ENCODE measurements at places on chromosomes 6 and 20.

DNA sequence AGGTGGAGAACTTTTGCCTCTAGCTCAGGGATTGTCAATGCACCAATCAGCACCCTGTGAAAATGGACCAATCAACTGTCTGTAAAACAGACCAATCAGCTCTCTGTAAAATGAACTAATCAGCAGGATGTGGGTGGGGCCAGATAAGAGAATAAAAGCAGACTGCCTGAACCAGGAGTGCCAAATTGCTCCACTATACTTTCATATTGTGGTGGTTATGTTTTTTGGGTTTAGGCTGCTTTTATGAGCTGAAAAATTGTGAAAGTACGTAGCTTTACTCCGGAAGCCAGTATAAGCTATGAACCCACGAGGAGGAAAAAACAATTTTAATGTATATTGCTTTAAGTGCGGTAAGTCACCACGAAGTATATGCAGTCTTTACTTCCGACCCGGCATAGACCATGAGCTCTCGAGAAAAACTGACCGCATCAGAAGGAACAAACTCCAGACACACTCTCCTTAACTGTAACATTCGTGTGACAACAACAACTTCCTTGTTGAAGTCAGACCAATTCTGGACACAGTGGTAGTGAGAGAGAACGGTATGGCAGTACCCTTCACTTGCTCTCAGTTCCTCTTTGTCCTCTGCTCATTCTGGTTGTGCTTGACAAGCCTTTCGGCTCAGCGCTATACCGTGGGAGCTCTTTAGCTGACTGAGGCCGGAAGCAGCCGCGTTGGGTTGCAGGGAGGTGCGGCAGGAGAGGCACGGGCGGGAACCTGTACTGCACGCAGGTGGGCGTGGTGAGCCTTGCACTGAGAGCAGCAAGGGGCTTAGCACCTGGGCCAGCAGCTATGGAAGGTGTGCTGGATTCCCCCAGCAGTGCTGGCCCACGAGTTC lies 81.9 kb upstream of the E2F3 start:
- DNase-seq, result no peak

DNA sequence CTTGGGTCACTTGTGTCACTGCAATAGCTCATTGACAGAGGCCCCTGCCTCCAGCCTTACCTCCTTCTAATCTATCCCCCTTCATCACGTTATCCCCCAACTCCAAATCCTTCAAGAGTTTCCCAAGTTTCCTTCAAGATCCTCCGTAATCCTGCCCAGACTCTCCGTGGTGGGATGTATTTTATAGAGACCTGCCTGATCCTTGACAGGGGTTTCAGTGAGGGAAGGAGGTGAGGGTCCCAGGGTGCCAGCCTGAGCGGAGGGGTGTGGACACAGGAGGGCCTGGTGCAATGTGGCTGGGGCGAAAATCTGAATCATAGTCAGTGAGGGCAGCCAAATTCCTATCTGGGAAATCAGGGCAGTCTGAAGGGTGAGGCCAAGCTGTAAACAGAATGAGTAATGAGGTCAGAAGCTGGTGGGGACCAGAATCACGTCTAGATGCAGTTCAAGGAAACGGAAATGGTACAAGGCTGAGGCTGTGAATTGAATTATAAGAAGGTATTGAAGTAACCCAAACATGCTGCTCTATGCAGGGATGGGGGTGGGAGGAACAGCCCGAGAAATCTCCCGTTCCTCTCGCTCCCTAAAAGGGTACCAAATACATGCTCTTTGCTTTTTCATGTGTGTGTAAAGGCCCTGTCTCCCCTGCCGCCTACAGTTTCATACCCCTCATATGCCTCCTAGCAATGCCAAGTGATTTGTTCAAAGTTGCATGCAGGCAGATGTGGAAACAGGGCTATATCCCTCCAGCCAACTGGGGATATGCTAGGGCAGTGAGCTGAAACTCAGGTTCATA lies 35.4 kb upstream of the PIM1 start:
- peak; percentile 95 for DNase-seq

DNA sequence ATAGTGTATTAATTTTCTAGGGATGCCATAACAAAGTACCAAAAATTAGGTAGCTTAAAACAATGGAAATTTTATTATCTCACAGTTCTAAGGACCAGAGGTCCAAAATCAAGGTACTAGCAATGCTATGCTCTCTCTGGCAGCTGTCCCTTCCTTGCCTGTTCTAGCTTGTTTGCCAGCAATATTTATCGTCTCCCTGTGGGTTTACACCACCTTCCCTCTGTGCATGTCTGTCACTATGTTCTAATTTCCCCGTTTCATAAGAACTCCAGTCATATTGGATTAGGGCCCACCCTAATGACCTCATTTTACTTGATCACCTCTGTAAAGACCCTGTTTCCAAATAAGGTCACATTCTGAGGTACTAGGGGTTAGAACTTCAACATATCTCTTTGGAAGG lies 217.2 kb downstream of the IBTK start:
- DNase-seq, result no peak

DNA sequence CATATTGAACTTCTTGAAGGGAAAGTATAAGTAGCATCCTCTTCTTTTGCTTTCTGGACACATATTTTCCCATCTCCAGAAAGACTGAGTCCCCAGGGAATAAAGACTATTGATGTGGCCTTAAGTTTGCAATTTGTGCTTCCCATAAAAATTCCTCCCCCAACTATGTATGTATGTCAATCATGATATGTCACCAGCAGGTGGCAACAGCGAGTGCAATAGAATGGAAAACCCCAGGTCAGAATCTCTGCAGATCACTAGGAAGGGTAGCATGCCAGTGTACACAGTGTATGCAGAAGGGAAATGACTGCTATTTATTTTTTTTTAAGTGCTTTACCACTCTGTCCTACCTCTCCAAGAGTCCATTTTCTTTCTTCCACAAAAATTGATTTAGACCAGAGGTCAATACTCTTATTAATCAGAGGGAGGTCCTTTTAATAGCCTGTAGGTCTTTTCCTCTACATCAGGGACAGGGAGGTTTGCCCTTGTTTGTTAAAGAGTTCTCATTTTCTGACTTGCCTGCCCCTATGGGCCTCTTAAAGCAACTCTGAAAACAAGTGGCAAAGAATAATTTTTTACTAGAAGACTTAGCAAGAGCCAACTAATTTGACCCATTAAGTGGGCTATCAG lies 61.4 kb downstream of the BMP2 start:
- peak; percentile 42 for DNase-seq

DNA sequence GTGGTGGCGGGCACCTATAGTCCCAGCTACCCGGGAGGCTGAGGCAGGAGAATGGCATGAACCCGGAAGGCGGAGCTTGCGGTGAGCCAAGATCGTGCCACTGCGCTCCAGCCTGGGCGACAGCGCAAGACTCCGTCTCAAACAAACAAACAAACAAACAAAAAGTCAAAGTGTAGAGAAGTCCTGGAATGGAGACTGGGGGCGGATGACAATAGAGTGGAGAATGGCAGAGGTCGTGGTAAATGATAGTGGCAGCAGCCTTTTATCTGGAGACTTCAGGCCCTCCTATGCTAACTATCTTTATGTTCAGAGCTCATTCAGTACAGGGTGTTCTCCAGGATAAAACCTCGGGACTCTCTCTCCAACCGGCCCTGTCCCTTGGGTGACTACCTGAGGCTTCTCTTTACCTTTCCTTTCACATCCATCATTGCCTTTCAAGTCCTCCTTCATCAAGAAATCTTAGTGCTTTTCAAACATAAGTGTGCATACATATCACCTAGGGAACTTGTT lies 1.4 kb upstream of the FKBPL start:
- DNase-seq, result no peak

DNA sequence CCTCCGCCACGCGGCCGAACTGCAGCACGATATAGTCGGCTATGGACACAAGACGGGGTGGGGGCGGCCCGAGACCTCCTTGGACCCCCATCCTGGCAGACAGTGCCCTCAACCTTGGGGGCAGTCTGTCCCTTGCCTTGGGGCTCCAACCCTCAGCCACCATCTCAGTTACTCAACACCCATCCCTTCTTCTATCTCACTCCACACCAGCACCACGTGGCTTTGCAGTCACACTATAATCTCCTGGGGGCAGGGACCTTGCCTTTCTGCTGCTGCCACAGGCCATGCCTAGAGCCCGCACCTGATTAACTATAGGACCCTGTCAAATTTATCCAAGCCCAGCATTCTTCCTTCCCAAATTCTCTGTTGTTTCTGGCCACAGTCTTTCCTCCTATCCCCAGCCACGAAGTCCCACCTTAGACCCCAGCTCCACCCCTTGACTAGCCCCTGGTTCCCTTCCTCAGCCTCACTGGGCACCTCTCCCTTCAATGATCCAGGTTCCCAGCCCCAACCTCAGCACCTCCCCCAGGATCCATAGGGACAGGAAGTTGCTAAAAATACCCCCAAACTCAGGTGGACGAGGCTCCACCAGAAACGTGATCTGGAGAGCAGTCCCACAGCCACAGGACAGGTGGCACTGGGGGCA lies 1.7 kb upstream of the TEAD3 start:
- no peak for DNase-seq

DNA sequence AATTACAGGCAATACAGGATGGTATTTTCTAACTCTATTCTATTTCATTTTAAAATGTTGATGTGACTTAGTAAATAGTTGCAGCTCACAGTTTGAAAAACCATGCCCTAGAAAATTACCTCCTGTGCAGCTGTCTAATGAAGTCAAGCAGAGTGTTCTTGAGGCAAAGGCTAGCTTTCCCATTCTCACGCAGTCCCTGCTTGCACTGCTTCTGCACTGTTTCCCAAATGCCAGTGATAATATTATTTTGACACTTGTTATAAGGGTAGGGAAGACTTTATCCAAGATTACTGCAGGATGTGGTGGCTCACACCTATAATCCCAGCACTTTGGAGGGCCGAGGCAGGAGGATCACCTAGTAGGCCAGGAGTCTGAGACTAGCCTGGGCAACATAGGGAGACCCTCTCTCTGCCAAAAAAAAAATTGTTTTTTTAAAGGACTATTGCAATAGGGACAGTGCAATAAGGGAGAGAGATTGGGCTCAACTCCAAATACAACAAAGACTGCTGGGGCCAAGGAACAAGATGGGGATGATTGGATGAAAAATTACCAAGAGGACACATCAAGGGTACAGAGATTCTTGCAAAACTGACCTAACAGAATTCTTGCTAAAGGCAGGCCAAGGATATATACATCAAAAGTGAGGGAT lies 196.1 kb downstream of the LY86 start:
- DNase-seq, result no peak

GRCh38 chr6:139030228-139030963 lies 1.9 kb downstream of the ABRACL start:
- DNase-seq, result no peak

GRCh38 chr20:3014662-3015061 lies 28.8 kb upstream of the GNRH2 start:
- DNase-seq, result no peak

DNA sequence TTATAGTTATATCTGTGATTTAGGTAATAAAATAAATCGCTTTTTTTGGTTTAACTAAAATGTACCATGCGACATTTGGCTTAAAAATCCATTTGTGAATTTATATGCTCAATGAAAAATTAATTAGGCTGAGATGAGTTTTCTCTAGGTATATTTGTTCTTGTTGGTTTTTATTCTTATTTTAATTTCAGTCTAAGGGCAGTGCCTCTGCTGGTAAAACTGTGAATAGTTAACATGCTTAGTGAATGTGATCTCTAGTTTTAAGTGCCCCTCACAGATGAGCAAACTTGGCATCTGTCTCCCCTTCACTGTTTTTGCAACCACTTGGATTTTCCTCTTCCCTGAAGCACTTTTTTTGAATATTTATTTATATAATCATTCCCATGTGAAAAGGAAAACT lies 822.7 kb downstream of the GRIK2 start:
- DNase-seq, result no peak

- DNase-seq, result no peak
These were observed 170.5 kb downstream of the GPX5 start for GRCh38 chr6:28696167-28696566.

DNA sequence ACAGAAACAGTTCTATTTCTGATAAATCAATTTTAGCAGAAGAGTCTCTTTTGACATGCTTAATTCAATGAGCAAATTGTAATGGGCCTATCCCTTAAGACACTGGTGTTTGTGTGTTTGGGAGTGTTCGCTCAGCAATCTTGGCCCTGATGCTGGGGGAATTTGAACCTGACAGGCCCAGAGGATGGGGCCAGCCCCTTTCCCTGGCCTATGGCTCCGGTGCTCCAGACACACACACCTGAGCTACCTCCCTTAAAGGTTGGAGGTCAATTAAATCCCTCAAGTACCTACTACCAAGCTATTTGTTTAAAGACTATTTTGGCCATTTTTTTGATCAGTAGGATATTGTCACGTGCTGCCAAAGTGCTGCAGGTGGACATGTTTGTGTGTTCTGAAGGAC lies 549.3 kb downstream of the PRKN start:
- no peak for DNase-seq

DNA sequence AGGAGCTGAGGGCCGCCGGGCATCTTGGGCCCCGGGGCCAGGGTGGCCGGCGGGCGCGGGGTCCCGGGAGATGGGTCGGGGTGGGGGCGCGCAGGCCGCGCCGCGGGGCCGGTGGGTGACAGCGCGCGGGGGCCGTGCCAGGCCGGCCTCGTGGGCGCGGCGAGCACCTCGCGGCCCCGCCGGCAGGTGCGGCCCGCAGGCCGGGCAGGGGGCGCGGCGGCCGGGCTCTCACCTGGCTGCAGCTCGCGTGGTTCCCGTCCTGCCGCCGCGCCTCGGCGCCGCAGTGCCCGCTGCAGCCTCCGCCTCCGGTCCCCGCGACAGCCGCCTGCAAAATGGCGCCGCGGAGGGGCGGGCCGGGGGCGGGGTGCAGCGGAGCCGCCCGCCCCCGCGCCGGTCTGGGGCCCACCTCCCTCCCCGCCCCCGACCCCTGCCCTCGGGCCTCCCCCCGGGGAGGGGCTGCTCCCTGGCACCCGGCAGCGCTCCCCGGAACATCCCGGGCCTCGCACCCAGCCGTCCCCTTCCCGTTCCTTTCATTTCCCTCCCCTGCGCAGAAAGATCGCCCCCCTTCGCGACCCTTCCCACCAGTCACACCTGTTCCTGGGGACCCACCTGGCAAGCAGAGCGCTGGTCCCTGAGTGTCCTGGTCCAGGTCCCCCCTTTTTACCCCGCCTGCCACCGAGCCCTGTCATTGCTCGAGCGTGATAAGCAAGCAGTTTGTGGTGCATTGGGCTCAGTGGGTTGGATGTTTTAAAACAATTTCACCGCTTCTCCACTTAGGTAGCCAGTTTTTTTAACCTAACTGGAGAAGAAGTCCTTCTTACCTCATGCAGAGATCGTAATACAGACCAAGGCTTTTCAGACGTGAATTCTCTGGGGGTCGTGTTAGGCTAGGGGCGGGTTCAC lies at the start of gene SLC23A2:
SLC23A2 (minus strand) TSS at position 337 of the 903 bp plus-strand sequence. CDS start 68,948 bp downstream, outside the sequence.
- no peak for DNase-seq

DNA sequence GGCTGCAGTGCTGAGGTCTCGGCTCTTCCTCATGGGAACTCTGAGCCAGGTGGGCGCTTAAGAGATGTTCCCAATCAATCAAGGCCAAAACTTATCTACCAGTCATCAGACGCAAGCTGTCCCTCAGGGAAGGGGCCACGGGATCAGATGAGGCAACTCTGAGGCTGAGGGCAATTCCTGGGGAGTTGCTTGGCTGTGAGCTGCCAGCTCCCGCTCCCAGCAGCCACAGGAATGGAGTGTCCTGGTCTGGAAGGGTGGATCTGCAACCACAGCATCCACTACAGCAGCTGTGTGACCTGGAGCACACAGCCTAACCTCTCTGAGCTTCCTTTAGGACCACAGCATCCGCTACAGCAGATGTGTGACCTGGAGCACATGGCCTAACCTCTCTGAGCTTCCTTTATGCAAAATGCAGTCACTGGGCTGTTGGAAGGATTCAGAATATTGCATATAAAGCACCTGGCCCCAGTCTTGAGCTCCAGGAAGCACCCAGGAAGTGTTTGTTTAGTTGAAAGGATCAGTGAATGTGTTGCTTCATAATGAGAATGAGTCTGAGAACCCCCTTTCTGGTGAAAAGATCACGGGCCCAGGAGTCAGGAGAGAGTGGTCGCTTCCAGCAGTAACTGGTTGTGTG lies 60.9 kb downstream of the TFAP2C start:
- no peak for DNase-seq

All from Panc1 (cell line).